ENCODE measurements at places on chromosomes 11 and 22.

- DNase-seq: no peak
Observed at GRCh38 chr11:8566613-8567210, 27.3 kb downstream of the STK33 start.

DNA sequence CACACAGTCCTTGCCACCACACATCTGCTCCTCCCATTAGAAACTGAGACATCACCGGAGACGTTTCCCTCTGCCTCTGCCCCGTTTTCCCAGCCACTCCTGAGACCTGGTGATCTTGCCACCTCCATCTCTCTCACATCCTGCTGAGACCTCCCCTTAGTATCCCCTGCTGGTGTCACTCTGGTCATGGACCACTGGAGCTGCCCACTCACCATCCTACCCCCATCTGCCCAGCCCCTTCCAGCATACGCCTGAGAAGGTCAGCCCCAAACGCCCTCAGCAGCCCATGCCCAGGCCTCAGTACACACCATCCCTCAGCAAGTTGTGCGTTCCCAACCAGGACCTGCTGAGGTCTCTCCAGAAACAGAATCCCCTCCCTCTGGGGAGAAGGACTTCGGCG is 64.3 kb downstream of the SHANK2 start:
- no peak for DNase-seq

DNA sequence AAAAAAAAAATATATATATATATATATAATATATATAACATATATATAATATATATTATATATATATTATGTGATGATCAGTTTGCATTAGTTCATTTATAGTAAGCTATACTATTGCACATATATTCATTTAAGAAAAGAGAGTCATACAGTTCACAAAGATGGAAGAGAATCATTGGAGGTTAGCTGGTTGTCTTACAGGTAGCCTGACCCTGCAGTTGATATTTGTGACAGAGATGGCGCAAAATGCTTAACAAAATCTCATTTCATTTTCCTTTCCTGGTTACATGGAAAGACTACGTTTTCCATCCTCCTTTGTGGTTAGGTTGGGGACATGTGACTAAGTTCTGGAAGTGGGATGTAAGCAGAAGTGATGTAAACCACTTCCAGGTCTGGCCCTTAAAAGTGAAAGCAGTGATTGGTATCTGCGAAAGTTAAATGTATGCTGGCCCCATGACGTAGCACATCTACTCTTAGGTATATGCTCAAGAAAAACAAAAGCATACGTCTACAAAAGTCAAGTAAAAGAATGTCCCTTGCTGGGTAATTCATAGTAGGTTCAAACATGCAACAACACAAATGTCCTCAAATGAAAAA is 7.2 kb upstream of the TMEM135 start:
- DNase-seq: no peak

GRCh38 chr11:6611092-6611962 is 689 bp downstream of the TAF10 start:
- peak; percentile 47 for DNase-seq

DNA sequence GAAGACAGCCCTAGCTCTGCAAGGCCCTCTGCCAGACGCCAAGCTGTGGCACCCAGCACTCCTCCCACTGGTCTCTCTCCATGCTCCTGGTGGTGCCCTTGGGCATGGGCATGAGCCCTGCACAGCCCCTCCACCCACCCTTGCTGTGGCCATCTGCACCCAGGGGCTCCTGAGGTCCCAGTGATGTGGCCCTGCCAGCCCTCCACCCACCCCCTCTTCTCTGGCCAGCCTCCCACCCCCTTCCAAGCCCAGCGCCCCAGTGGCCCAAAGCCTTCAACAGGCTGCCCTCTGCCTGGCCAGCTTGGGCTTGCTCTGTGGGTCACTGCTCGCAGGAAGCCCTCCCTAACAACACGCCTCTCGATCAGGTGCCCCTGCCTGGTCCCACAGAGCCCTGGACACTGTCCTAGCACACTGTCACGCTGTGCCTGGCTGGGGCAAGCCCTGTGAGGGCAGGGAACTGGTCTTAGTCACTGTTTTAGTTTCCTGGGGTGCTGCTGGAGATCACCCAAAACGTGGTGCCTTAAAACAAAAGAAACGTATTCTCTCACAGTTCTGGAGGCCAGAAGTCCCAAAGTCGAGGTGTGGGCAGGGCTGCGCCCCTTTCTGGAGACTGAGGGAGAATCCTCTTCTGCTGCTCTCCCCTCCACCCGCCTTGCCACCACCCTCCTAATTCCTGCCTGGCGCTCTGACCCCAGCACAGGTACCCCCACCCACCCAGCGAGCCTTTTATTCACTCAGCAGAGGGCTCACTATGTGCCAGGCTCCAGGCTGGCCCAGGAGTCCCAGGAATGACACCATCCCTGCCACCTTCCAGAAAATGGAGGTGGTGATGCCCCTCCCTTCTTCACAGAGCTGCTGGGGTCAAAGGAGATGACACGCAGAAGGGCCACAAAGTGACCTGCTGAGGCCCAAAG is 14.7 kb downstream of the SULT4A1 start:
- DNase-seq: no peak

GRCh38 chr11:71182791-71183677 is 69.3 kb downstream of the SHANK2 start:
- no peak for DNase-seq

GRCh38 chr11:45796461-45796861 is 8.5 kb upstream of the SLC35C1 start:
- no peak for DNase-seq

DNA sequence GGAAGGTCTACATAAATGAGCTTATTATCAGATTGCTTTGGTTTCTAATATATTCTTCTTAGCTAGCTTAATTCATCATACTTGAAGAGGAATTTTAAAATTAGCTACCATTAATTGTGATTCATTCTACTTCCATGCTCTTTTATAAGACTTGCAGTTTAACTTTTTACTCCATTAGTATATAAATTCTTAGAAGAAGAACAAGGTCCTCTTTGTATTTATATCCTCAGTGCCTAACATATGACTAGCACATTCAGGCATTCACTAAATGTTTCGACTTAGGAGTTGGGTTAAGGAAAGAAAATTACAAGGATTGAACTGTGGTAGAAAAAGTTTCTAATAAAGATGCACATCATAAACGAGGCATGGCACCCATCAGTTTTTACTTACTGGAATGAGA is 1135.5 kb downstream of the JRKL start:
- DNase-seq: no peak

DNA sequence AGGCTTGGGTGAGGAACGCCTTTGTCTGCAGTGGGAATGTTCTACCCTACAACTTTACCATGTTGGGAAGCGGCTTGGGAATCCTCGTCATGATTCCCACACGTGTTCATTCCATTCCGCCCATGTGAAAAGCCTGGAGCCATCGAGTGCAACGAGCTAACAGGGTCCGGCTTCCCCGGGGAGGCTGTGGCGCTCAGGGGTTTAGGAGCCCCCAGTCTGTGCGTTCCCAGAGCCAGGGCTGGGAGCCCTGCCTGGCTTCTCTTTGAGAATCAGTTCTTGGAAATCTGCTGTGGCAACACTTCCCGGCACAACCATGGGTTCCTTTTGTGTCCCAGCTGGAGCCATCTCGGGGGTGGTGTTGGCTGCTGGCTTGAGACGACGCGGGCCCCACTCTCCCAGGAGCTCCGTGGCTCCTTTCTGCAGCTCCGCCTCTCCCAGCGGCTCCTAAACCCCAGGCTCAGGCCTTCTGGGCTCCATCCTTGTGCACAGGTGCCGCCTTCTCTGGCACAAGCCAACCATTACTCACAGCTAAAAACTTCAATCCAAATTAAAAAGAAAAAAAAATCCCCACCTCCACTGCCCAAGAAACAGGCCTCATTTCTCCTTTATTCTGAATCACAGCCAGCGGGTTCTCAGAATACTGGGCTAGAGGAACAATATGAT is 18.7 kb upstream of the PPFIA1 start:
- DNase-seq: no peak

DNA sequence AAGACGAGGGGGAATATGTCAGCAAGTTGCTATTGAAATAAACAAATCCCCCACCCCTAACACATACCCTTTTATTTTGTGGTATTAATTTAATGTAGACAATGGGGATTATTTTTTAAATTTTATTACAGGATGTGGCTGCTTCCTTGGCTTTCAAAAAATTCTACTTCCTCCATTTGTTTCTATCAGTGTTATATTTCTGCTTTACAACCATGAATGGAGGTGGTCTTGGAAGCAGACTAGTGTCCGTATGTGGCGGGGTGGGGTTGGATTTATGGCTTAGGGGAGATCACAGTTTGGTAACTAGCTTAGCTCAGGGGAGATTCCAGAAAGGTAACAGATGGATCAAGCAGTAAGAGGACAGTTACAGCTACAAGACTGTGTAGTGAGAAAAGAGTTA is 39.3 kb upstream of the PICALM start:
- DNase-seq: no peak

GRCh38 chr11:78032090-78032489 is 9.0 kb upstream of the KCTD14 start:
- DNase-seq: no peak

GRCh38 chr11:134731213-134731961 is 319.3 kb upstream of the B3GAT1 start:
- no peak for DNase-seq
